ENCODE measurements at places on chromosomes 1 and 21. TPM values are rescaled to one million over a fixed set of nuclear protein-coding genes. Genes with fewer than 3 reads are reported as not detected.

IFI44L gene
- total RNA-seq, result 2.1 TPM

FAM72A gene
- 1.8 TPM for total RNA-seq

ANGPTL3 gene
- total RNA-seq, result not detected

PTGFRN gene
- 1.2 TPM for total RNA-seq

TNN gene
- not detected for total RNA-seq

HSPB7 gene
- 4.5 TPM for total RNA-seq

KRTAP20-2 gene
- total RNA-seq, result not detected

C1orf116 gene
- total RNA-seq, result not detected

SGIP1 gene
- total RNA-seq, result 11.0 TPM

GABRD gene
- not detected for total RNA-seq

CELA3B gene
- total RNA-seq, result not detected

DNA sequence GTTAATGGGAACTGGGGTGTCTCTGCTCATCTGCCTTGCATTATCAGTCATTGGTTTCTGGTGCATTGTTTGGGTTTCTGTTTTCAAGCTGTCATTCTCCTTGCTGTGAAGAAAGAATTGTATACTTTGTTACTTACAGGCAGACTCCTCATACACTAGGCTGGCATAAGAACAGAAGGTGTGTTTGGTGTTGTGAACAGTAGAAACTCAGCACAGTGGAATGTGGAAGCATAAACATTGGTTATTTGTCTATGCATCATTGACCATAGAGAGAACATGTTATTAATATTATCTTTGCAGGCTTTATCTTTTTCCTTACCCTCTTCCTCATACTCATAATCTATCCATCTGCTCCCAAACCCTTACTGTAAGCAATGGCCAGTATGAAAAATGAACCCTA lies 18.2 kb downstream of the C1orf87 start:
- no peaks in the 10 kb centered on the region for H3K27me3 ChIP-seq
- H3K36me3 ChIP-seq, result no peaks in the 10 kb centered on the region
- H3K27ac ChIP-seq, result no peak overlapping the region
- DNase-seq, result peak; percentile 15

DNA sequence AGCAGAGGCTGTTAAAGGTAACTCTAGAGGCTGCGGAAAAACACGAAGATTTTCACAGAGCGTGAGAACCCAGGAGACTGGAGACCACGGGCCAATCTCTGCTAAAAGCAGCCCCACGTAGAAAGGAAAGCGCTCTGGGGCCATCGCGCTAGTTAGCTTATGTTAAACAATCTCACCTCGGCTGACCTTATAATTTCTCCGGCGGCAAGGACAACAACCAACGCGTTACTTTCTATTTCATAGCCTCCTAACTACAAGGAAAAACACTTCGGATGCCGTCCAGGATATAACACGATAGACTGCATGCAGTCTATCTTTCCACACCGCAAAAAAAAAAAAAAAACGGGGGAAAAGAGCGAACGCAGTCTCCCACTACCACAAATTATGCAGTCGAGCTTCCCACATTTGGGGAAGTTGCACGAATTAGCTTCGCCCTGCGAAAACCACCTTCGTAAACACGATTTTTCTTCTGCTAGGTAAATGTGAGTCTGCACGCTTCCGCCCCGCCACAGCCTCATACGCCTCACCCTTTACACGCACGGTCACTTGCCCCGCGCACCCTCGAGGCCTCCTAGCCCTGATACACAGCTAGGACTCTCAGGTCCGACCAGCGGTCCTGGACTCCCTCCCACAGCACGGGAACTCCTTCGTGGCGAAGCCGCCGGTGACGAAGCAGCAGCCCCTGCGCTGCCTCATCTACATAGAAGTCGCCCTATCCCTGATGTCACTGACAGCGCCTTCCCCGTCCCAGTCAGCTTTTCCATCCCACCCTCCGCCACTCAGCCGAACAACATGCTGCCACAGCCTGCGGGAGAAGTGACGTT lies 87.8 kb downstream of the PRKAB2 start:
- DNase-seq, result peak; percentile 90
- peak overlapping the region; percentile 71 for H3K27ac ChIP-seq
- H3K27me3 ChIP-seq, result peaks cover 34% of the 10 kb centered on the region
- H3K4me1 ChIP-seq, result no peaks in the 10 kb centered on the region
- no peaks in the 10 kb centered on the region for H3K36me3 ChIP-seq

- no peak overlapping the region for H3K27ac ChIP-seq
- no peaks in the 10 kb centered on the region for H3K27me3 ChIP-seq
- DNase-seq, result no peak
- no peak overlapping the region for H3K4me3 ChIP-seq
Observed at GRCh38 chr1:171256940-171257606, 8.8 kb downstream of the FMO1 start.

- no peak overlapping the region for H3K27ac ChIP-seq
- no peak for DNase-seq
- H3K4me3 ChIP-seq, result no peak overlapping the region
- H3K4me1 ChIP-seq, result no peaks in the 10 kb centered on the region
- H3K27me3 ChIP-seq, result no peaks in the 10 kb centered on the region
Observed at GRCh38 chr1:18970762-18971161, 14.3 kb upstream of the IFFO2 start.

DNA sequence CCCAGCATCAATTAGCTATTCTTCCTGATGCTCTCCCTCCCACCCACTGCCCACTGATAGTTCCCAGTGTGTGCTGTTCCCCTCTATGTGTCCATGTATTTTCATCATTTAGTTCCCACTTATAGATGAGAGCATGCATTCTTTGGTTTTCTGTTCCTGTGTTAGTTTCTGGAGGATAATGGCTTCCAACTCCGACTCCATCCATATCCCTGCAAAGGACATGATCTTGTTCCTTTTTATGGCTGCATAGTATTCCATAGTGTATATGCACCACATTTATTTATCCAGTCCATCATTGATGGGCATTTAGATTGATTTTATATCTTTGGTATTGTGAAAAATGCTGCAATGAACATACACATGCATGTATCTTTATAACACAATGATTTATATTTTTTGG lies 30.2 kb downstream of the DISC1 start:
- H3K4me1 ChIP-seq, result no peaks in the 10 kb centered on the region
- no peak overlapping the region for H3K27ac ChIP-seq
- H3K36me3 ChIP-seq, result no peaks in the 10 kb centered on the region
- H3K4me3 ChIP-seq, result no peak overlapping the region
- no peaks in the 10 kb centered on the region for H3K27me3 ChIP-seq
- DNase-seq, result no peak

GRCh38 chr21:33013626-33014025 lies 12.1 kb upstream of the OLIG2 start:
- no peaks in the 10 kb centered on the region for H3K4me1 ChIP-seq
- no peak for DNase-seq
- no peak overlapping the region for H3K27ac ChIP-seq
- peaks cover 4% of the 10 kb centered on the region for H3K27me3 ChIP-seq

DNA sequence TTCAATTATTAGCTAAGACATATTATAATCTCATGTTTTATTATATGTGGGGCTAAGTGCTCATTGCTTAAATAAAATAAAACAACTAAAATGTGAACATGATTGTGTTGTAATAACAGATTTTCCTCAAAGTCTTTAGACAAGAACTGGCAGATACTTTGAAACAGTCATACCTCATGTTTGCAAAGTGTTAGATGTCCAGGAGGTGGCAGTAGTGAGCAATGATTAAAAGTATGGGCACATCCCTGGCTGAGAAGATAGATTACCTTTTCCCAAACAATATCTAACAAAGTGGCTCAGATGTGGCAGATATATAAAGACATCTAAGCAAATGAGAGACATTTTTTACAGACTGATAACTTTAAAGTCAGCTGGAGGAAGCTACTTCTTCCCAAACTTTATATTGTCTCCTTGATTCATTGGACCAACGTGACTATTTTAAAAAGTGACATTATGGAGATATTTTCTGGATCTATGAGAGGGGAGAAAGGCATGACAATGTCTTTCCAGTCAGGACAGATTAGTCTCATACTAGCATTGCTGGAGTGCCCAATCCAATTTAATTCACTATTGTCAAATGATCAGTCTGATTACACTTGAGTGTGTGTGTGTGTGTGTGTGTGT lies 269.8 kb downstream of the S1PR1 start:
- no peak overlapping the region for H3K4me3 ChIP-seq
- peak; percentile 49 for DNase-seq
- H3K36me3 ChIP-seq, result no peaks in the 10 kb centered on the region
- no peak overlapping the region for H3K27ac ChIP-seq

DNA sequence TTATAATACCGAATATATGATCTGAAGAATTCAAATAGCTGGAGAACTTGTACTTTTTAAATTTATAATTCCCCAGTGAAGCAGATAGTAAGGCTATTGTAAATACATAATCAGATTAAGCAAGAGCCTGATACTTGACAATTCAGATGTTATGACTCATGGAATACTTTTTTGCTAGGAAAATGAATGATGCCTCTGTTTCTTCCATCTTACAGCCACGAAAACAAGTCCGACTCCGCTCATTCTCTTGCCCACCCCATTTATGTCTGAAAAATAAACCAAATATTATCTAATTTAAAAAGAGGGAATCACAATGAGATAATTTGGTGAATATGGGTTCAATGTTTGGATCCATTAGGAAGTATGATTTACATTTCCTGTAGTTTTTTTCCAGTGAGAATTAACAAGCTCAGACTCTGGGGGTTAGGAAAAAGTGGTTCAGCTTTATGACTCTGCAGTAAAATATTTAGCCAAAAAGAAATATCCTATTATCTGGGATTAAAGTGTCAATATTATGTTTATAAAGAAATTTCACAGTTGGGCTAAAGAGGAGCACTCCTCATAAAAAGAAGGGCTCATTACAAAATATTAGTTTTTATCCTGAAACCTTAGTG lies 50.4 kb upstream of the DAB1 start:
- H3K4me3 ChIP-seq, result no peak overlapping the region
- H3K27me3 ChIP-seq, result no peaks in the 10 kb centered on the region
- peak; percentile 45 for DNase-seq
- H3K36me3 ChIP-seq, result no peaks in the 10 kb centered on the region
- H3K27ac ChIP-seq, result no peak overlapping the region
- H3K4me1 ChIP-seq, result peaks cover 6% of the 10 kb centered on the region

GRCh38 chr21:40243685-40244084 lies 376.4 kb downstream of the PCP4 start:
- no peak overlapping the region for H3K4me3 ChIP-seq
- no peaks in the 10 kb centered on the region for H3K4me1 ChIP-seq
- H3K36me3 ChIP-seq, result no peaks in the 10 kb centered on the region
- DNase-seq, result no peak
- H3K27ac ChIP-seq, result no peak overlapping the region
- no peaks in the 10 kb centered on the region for H3K27me3 ChIP-seq

- no peaks in the 10 kb centered on the region for H3K27me3 ChIP-seq
- no peak overlapping the region for H3K4me3 ChIP-seq
- H3K27ac ChIP-seq, result no peak overlapping the region
- DNase-seq, result no peak
- no peaks in the 10 kb centered on the region for H3K4me1 ChIP-seq
Observed at GRCh38 chr1:56934430-56935060, 31.3 kb downstream of the C8B start.

DNA sequence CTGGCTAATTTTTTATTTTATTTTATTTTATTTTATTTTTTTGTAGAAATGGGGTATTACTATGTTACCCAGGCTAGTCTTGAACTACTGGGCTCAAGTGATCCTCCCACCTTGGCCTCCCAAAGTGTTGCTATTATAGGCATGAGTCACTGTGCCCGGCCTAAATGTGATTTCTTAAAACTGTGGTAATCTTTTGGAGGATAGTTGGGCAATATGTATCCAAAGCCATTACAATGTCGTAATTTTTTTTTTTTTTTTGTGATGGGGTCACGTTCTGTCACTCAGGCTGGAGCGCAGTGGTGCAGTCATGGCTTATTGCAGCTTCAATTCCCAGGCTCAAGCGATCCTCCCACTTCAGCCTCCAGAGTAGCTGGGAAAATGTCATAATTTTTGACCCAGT lies 14.2 kb downstream of the ETV3L start:
- DNase-seq, result no peak
- H3K4me1 ChIP-seq, result no peaks in the 10 kb centered on the region
- peaks cover 3% of the 10 kb centered on the region for H3K27me3 ChIP-seq
- no peak overlapping the region for H3K27ac ChIP-seq
- no peak overlapping the region for H3K4me3 ChIP-seq

DNA sequence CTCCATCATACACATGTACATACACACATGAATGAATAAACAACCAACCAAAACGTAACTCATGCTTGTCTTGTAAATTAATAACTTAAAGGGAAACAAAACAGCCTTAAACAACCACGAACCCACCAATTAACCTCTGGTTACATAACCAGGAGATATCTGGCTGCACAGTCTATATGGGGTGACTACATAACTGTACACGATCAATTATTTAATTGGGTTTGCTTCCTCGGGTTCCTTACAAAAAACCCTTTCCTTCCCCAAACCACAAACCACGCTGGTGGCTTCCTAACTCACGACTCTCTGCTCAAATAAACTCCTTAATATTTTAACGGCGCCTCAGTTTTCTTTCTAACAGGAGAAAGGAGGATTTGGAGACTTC lies 744 bp downstream of the ZNF670 start:
- peak overlapping the region; percentile 99 for H3K4me3 ChIP-seq
- H3K36me3 ChIP-seq, result no peaks in the 10 kb centered on the region
- peak overlapping the region; percentile 88 for H3K27ac ChIP-seq
- DNase-seq, result peak; percentile 15

GRCh38 chr1:60891281-60891680 lies 191.1 kb upstream of the NFIA start:
- peaks cover 2% of the 10 kb centered on the region for H3K27me3 ChIP-seq
- H3K27ac ChIP-seq, result no peak overlapping the region
- no peaks in the 10 kb centered on the region for H3K4me1 ChIP-seq
- no peak overlapping the region for H3K4me3 ChIP-seq
- DNase-seq, result no peak
